ENCODE measurements at places on chromosomes 3 and 15.

- no peak for DNase-seq
These were observed 835 bp downstream of the SEMA5B start for GRCh38 chr3:123026565-123027291.

GRCh38 chr15:37135225-37135624 lies 34.9 kb upstream of the MEIS2 start:
- peak; percentile 28 for DNase-seq

DNA sequence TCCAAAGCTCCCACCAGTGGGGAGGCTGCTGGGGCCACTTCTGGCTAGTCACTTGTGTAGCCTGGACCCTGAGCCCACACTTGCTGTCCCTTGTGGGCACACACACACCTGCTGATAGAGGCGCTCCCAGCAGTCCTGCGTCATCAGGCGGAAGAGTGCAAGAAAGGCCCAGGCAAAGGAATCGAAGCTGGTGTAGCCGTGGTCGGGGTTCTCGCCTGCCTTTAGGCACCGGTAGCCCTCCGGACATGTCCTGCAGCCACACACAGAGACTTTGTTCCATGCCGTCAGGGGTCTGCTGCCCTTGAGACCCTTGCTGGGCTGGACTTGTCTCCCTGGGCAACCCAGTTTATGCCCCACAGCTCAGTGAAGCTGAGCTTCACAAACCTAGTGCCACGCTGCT lies 42.9 kb downstream of the SCN5A start:
- no peak for DNase-seq

DNA sequence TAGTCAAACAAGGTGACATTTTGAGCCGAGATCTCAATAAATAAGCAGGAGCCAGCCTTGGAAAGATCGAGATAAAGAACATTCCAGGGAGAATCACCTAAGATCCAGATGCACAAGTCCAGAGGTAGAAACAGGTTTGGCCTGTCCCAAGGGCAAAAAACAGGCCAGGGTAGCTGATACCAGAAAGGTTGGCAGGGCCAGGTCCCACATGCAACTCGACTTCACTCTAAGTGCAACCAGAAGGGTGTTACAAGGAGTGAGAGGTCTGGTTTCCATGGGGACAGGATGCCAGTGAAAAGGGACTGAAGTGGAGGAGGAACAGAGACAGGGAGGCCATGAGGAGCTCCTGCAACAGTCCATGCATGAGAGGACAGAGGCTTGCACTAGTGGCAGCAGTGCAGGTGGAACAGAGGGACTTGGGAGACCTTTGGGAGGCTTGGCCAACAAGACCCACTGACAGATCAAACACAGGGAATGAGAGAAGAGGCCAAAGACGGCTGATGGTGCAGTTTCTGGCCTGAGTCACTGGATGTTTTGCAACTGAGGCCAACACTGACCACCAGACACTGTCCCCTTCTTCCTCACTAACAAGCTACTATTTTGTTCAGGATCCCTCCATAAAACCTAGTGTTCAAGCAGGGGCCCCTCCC lies 5.2 kb downstream of the TPRA1 start:
- DNase-seq: no peak

GRCh38 chr3:129360171-129360611 lies 68.2 kb downstream of the EFCAB12 start:
- DNase-seq: no peak

DNA sequence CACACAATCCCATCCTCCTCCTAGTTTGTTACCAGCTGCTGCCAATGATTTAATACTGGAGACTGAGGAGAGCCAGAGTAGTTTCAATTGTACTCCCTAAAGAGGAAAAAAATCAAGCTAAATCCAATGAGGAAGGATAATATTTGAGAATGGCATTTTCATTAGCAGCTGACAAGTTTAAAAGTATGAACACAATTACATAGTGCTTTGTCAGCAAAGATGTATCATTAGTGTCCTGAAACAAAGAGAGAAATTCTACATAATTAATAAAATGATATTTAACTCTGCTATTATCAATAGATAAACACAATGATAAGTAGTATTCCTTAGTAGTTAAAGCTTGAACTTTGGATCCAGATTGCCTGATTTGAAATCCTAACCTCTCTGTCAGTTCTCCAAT lies 163.9 kb downstream of the FGF12 start:
- DNase-seq: no peak
